ENCODE measurements at places on chromosomes 4 and X. TPM values are rescaled to one million over a fixed set of nuclear protein-coding genes. Genes with fewer than 3 reads are reported as not detected.

Gene SPANXB1
- polyA plus RNA-seq, result not detected

DNA sequence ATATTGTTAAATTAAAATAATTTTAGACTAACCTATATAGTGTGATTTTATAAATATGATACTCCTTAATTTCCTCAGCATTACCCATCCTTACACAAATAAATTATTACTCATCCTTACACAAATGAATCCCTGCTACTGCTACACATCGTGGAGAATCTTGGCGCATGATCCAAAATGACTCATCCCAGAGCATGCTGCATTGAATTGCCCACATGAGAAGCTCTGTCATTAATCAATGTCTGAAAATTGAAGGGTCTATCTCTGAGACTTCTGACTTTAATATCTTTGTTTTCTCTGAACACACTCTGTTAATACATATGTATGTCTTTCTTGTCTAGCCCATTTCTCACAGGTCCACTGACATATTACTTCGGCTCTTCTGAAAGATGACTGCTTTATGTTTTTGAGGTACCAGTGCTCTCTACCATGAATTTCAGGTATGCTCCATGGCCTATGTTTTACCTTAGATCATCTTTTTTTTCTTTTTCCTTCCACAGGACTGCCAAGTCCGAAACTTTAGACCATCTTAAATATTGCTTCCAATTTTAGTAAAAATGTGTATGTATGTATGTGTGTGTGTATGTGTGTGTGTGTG is 15.7 kb upstream of the DUSP21 start:
- no peak overlapping the region for H3K27ac ChIP-seq
- H3K27me3 ChIP-seq, result no peaks in the 10 kb centered on the region
- no peaks in the 10 kb centered on the region for H3K4me1 ChIP-seq
- H3K4me3 ChIP-seq, result no peak overlapping the region

GRCh38 chrX:136687457-136687856 is 39.5 kb downstream of the CD40LG start:
- no peak overlapping the region for H3K4me3 ChIP-seq
- no peaks in the 10 kb centered on the region for H3K4me1 ChIP-seq
- no peak overlapping the region for H3K27ac ChIP-seq
- no peaks in the 10 kb centered on the region for H3K36me3 ChIP-seq
- H3K27me3 ChIP-seq, result no peaks in the 10 kb centered on the region
- no peak for DNase-seq

Gene BEX2
- polyA plus RNA-seq, result 6.5 TPM

- H3K27ac ChIP-seq, result no peak overlapping the region
- H3K36me3 ChIP-seq, result no peaks in the 10 kb centered on the region
- H3K4me3 ChIP-seq, result no peak overlapping the region
- H3K27me3 ChIP-seq, result no peaks in the 10 kb centered on the region
These were observed 276.6 kb upstream of the FAT1 start for GRCh38 chr4:187000281-187000680.

DNA sequence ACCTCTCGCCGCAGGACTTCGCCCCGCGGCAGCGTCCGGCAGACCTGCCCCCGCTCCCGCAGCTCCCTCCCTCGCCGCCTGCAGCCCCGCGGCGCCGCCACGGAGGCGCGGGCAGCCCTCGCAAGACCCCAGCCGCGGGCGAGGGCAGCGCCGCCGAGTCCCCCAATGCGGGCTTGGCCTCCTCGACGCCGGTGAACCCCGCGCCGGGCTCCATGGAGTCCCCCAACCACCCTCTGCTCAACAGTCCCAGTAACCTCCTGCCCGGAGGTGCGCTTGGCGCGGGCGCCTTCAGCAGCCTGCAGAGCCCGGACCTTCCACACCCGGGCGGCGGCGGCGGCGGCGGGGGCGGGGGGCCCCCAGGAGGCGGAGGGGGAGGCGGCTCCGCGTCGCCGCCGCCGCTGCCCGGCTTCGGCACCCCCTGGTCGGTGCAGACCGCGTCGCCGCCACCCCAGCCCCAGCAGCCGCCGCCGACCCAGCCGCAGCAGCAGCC is 1.2 kb downstream of the CPEB2 start:
- peaks cover 14% of the 10 kb centered on the region for H3K4me1 ChIP-seq
- peak overlapping the region; percentile 98 for H3K27ac ChIP-seq
- no peak for DNase-seq
- no peaks in the 10 kb centered on the region for H3K27me3 ChIP-seq
- peaks cover 2% of the 10 kb centered on the region for H3K36me3 ChIP-seq

GRCh38 chr4:151626228-151626627 is 134.6 kb downstream of the GATB start:
- H3K27me3 ChIP-seq, result no peaks in the 10 kb centered on the region
- no peak for DNase-seq
- peaks cover 5% of the 10 kb centered on the region for H3K36me3 ChIP-seq
- peaks cover 8% of the 10 kb centered on the region for H3K4me1 ChIP-seq
- H3K27ac ChIP-seq, result no peak overlapping the region

- no peak overlapping the region for H3K27ac ChIP-seq
- no peak for DNase-seq
- no peaks in the 10 kb centered on the region for H3K36me3 ChIP-seq
- H3K4me1 ChIP-seq, result no peaks in the 10 kb centered on the region
These were observed 77.5 kb downstream of the DHRSX start for GRCh38 chrX:2423282-2423681.

Gene MAGEB10
- polyA plus RNA-seq, result not detected

- no peaks in the 10 kb centered on the region for H3K4me1 ChIP-seq
- no peak overlapping the region for H3K27ac ChIP-seq
- no peaks in the 10 kb centered on the region for H3K27me3 ChIP-seq
- no peak overlapping the region for H3K4me3 ChIP-seq
- no peaks in the 10 kb centered on the region for H3K36me3 ChIP-seq
These were observed 69.8 kb downstream of the GAB1 start for GRCh38 chr4:143406523-143406922.

GRCh38 chrX:63913719-63914118 is 128.7 kb upstream of the ARHGEF9 start:
- no peak overlapping the region for H3K4me3 ChIP-seq
- H3K36me3 ChIP-seq, result no peaks in the 10 kb centered on the region
- no peak for DNase-seq
- H3K4me1 ChIP-seq, result no peaks in the 10 kb centered on the region
- no peak overlapping the region for H3K27ac ChIP-seq
- H3K27me3 ChIP-seq, result no peaks in the 10 kb centered on the region

Gene USP27X
- 3.1 TPM for polyA plus RNA-seq
